AML-193 (cell line): ENCODE measurements at places on chromosomes 1 and 21.
A peak's percentile ranks its signal among the peaks of the same experiment; 100 is the strongest.

- DNase-seq, result no peak
Measured at GRCh38 chr1:76218888-76219287, 144.3 kb downstream of the ST6GALNAC3 start.

- no peak for DNase-seq
Measured at GRCh38 chr1:23577056-23578004, 18.0 kb upstream of the ID3 start.

DNA sequence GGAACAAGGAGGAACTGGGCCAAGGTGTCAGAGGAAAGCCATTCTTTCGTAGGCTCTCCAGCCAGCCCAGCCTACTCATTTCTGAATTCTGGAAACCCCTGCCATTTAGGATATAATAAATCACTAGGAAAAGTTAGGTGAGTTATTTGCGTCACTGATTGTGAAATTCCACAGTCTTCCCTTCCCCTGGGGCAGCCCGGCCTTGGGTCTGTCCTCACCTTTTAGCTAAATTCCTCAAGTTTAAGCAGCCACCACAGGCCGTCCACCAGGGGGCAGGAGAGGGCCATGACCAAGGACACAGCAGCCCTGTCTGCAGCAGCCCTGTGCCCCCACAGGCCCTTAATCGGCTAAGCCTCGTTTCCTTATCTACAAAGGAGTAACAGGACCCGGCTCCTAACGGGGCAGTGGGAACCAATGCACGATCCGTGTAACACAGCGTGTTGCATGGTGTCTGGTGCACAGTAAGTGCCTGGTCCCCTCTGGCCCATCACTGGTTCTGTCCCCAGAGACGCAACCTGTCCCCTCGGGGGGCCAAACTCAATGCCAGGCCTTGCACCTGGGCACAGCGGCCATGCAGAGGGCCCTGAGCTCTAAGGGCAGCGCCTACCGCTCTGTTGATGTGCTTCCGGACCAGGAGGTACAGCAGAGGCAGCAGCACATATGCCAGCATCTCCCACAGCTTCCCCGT, 18.1 kb downstream of the GPR157 start:
- peak; percentile 55 for DNase-seq

DNA sequence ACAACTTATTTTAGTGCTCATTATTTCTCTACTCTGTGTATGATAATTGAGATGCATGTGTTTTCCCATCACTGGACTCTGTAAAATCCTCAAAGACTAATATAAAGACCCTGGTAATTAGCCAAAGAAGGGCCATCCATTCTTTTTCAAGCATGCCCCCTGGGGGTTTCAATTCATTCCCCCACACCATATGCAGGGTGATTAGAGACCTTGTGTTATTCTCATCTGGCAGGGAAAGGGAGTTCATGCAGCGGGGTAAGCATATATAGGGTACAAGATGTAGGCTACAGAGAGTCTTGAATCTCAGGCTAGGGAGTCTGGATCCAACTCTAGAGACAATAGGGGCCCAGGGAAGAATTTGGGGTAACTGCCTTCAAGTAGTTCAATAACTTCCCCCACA, 166.5 kb downstream of the TNR start:
- no peak for DNase-seq

GRCh38 chr1:48767975-48768510, 8.6 kb downstream of the BEND5 start:
- DNase-seq, result peak; percentile 60

DNA sequence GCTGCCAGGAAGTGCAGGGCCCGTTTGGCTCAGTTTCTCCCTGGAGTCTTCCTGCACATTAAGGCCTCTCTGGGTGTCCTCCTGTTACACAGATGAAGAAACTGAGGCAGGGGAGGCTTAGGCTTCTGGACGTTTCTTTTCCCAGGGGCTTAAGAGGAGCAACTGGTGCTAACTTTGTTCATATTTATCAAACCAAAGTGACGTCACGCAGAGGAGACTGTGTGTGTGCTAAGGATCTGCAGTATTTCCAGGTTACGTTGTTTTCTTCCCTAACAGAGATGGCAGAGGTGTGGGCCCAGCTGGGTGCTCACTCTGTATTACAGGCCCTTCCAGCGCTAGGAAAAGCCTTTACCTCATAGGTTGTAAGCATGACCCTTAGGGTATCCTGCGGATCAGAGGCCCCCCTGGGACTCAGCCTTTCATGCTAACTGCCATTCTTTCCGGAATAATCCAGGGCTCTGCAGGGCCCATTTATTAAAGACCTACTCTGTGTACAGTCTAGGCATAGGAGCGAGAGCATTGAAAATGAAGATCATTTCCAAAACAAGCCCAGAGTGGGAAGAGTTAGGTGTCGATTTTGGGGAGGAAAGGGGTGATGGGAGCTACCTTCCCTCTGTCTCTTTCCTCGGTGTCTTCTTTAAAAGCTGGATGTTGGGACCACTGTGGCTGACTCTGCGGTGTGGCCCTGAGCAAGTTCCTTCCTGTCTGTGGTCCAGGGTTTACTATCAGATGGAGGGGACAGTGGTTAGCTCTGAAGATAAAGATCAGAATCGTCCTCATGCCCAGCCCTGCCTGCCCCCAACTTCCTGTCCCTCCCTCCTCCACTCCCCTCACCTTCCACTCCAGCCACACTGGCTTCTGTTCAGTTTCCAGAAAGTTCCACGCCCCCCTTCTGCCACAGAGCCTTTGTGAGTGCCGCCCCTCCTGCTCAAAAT, 4.6 kb downstream of the AGTRAP start:
- DNase-seq, result peak; percentile 69

- no peak for DNase-seq
Measured at GRCh38 chr21:41666641-41667081, 100.2 kb downstream of the RIPK4 start.

DNA sequence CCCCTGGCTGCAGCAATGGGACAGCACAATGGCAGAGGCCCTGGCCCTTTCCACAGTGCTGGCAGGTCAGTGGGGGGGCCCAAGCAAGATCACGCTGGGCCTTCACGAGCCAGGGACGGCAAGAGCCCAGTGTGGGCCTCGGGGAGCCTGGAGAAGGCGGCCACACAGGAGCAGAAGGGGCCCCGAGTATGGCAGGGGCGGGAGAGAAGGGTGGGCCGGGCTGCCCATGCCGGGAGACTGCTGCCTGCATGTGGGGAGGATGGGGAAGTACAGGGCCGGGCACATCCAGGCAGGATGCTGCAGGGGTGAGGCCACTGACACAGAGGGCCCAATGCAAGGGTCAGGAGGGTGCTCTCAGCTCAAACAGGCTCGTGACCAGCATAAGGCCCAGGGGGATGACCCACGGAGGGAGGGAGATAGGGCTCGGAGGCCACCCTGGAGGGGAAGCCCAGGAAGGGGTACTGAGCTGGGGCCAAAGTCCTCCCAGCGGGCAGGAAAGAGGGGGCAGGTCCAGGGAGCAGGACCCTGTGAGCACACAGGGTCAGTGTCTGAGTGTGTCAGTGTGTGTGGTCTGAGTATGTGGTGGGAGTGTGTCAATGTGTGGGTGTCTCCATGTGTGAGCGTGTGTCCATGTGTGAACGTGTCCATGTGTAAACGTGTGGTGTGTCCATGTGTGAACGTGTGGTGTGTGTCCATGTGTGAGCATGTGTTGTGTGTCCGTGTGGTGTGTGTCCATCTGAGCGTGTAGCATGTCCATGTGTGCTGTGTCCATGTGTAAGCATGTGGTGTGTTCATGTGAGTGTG, 13.1 kb downstream of the SLC19A1 start:
- DNase-seq, result no peak
